ENCODE measurements at places on chromosomes 16 and 17.

- no peak for DNase-seq
Measured at GRCh38 chr17:8122422-8122923, 1.4 kb downstream of the HES7 start.

DNA sequence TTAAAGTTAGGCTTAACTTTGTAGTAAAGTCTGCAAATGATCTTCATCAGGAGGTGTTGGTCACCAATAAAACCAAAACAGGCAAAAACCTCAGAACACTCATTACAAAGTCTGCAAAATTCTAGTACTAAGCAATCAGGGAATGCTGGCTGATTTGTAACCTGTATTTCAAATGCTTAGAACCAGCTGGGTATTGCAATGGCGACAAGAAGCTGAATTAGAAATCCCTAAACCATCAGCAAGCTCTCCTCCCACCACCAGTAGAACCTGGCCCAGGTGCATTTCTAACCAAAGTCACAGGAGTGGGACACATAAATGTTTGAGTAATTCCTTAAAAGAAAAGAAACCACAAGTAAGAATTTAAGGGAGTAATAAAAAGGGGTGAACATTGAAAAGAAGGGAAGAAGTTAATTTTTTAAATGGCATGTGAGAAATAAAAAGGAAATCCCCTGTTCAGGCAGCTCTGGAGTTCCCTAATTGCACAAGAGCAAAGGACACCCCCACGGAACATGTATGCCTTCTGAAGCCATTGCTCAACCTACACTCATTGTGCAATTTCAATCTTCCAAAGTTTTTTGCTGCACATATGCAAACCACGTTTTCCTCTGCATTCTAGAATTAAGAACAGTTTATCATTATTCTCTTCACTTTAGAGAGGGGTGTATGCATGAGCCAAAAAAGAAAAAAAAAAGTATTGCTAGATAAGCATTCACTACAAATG is 102.9 kb downstream of the HIC1 start:
- no peak for DNase-seq

DNA sequence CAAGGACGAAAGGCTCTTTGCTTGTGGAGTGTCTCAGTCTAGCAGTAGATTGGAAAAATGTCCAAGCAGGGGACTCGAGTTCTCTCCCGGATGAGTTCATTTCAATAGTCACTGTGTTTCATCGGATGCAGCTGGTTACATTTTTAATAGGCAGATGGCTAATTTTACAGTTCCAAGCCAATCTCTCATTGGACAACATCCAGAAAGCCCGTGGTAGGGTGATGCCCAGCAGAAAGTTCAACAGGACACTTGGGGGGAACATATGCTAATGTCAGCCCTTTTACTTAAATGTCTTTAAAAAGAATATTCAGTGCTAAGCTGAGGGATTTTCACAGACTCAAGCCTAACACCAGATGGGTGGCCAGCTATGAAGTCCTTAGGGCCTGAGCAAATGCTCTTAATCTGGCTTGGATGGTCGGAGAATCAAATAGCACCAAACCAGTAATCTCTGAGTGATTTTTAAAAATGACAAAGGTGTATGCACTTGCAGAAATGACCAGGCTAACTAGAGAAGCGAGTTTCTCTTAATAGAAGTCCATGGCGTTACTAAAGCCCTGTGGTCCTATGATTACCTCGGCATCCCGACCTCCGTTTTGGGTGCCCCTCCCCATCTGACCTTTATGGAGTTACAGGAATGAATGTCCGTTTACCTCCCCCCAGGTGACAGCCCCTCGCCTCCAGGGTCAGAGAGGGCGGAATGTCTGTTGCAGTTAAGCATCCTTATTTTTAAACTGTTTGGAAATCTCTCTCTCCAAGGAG is 289.2 kb upstream of the SALL1 start:
- no peak for DNase-seq

DNA sequence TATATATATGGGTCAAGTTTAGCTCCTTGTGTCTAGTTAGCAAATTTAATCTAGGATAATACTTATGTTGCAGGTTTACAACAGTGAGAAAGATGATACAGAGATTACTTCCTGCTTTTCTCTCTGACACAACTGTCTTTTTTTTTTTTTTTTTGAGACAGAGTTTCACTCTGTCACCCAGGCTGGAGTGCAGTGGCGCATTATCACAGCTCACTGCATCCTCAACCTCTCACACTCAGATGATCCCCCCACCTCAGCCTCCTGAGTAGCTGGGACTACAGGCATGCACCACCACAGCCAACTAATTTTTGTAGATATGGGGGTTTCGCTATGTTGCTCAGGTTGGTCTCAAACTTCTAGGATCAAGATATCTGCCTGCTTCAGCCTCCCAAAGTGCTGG is 706.9 kb upstream of the SOX9 start:
- no peak for DNase-seq

DNA sequence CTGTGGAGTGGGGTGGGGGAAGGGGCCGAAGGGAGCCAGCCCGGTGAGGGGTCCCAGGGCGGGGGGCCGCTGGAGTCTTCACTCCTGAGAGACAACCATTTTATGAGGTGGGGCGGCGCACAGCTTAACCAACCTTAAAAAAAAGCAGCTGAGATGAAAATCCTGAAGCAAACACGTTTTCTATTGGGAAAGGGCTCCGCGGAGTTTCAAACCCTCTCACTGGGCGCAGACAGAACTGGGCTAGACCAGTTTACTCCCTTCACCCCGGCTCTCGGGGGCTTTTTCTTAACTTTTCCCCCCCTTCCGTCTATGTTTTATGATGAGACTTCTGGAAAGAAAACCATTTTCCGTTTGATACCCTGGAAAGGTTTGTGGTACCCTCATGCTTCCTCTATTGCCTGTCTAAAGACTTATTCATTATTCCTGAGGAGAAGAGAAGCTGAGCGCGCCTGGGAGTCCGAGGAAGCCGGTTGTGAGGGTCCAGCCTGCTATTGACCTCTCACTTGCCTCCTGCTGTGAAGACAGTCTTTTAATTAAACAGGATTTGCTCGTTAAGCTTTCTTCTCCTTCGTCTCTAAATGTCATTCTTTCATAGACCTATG is 482 bp upstream of the SSH2 start:
- DNase-seq, result no peak

DNA sequence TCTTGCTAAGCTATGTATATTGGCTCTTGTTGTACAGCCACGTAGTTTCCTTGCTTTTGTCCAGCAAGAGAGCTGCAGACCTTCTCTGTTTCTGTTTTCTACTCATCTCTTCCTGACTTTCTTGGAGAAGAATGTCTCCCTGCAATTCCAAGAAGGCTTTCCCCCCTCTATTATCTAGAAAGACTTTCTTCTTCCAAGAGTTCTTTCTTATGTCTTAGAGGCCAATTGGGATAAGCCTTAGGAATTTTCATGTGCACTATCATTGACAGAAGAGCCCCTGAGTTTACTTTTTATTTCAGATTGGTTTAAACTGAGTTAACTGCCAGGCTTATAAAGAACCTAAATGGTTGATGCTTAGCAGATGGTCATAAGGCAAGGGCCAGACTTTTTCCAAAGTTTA is 9.0 kb downstream of the CAPNS2 start:
- DNase-seq, result no peak

GRCh38 chr17:9003355-9004131 is 17.8 kb upstream of the NTN1 start:
- DNase-seq, result no peak

DNA sequence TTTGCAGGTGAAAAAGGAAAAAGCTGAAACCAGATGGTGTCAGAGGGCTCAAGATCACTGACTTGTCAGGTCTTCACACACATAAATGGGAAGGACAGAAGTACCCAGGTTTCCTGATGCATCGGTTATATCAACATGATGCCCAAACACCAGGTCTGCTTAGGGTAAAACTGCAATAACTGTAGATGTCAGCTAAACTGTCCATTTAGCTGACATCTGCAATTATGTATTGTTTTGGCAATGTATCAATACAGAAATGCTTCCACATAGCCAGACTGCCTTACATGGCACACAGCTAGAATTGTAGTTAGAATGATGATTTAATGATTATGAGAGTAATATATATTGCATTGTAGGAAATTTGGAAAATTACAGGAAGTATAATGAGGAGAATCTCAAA is 5.0 kb downstream of the ACSM3 start:
- DNase-seq, result no peak

DNA sequence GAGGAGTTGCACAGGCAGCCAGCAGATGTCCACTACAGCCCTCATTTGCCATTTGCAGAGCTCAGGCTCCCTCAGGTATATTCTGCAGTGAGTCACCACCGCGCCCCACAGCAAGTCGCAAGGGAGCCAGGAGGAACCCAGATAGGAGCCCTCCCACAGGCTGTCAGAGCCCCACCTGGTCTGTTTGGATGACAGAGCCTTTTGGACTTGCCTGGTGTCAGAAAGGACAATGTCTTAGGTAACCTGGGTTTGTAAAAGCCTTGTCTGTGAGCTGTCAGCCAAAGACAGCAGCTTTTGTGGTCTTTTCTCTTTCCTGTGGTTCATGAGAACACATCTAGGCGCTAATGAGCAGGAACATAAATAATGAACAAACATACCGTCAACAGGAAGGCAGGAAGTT is 70.9 kb downstream of the GNAO1 start:
- no peak for DNase-seq

DNA sequence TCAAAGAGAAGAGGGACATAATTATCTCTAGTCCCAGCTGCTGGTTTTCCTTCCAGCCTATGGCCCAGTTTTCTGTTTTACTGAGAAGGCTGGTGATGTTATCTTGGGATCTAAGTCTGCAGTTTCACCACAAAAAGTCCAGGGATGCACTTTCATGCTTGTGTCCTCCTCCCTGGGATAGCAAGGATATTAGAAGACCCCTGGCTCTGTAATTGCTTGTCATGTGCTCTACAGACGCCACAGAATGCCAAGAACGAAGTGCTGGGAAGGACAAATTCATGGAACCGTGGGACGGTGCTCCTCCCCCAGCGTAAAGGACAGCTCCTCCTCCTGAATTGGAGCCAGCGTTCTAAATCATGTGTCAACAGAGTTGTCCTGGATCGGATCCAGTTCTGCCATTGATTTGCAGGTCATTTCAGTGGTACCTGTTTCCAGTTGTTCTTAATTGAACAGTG is 8.6 kb downstream of the MAPT start:
- DNase-seq, result no peak

DNA sequence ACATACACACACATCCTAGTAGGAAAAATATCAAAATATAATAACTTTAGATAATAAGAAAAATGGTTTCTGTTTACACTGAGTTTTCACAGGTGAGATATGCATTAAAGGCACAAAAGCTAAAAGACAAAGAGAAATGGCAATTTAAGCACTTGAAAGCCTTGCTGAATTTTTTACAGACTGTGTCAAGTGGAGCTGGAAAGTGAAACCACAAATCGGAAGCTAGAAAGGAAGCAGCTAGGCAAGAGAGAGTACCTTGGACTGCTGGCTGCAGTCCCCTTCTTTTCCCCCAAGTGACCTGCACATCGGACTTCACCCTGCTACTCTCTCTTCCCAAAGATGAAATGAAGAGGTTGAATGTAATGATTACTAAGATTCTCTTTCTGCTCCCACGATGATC is 135.1 kb downstream of the CDH13 start:
- no peak for DNase-seq

GRCh38 chr17:29705386-29705785 is 82.7 kb upstream of the CORO6 start:
- DNase-seq, result no peak

DNA sequence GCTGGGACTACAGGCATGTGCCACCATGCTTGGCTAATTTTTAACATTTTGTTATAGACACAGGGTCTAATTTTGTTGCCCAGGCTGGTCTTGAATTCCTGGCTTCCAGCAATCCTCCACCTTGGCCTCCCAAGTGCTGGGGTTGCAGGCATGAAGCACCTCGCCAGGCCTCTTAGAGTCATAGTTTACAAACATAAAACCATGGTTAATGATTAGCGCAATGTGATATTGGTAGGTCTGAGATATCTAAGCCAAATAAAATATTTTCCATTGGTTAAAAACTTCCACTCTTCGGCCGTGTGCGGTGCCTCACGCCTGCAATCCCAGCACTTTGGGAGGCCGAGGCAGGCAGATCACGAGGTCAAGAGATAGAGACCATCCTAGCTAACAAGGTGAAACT is 16.6 kb downstream of the TXNDC11 start:
- no peak for DNase-seq

GRCh38 chr17:42106009-42106408 is 6.5 kb downstream of the DHX58 start:
- no peak for DNase-seq

- no peak for DNase-seq
Measured at GRCh38 chr17:57785022-57785421, 39.9 kb upstream of the CCDC182 start.
